IMR-90 (cell line): ENCODE measurements at places on chromosomes 6 and 20. TPM values are rescaled to one million over a fixed set of nuclear protein-coding genes. Genes with fewer than 3 reads are reported as not detected.
A peak's percentile ranks its signal among the peaks of the same experiment; 100 is the strongest.

CALHM6 gene
- total RNA-seq: 0.72 and 0.83 TPM in 2 replicates

HLA-F gene
- total RNA-seq: not detected in 2 replicates

LY6G6C gene
- not detected in 2 replicates for total RNA-seq

BPIFB4 gene
- not detected in 2 replicates for total RNA-seq

IYD gene
- not detected in 2 replicates for total RNA-seq

CD93 gene
- under 0.01 TPM in 1 of 2 replicates, not detected in the other for total RNA-seq

LPA gene
- total RNA-seq: not detected in 2 replicates

CRISP3 gene
- total RNA-seq: not detected in 2 replicates

WFDC5 gene
- total RNA-seq: not detected in 2 replicates

DNA sequence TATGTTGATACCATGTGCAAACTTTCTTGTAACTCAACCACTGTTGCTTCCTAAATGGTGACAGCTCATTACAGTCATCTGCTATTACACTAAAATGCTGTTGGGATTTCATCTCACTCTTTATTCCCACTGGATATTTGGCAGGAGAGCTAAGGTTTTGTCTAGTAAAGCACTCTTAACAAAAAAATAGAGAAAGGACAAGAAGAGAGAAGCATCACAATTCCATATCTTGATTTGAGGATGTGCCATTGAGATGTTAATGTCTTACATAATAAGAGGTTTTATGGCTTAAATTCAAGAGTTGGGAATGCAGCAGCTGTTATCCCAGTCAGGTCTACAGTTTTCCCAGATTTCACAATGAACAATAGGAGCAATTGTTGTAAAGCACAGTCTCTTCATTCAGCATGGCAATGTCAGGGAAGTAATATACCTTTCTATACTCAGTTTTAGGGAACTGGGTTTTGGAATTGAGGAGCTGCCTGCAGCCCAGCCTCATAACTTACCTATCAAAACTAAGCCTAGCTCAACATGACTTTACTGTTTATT lies 134.9 kb downstream of the ISM1 start:
- DNase-seq: no peak

- DNase-seq: no peak
Observed at GRCh38 chr6:162234631-162235030, 492.9 kb downstream of the PRKN start.

- no peak for DNase-seq
Observed at GRCh38 chr20:5342021-5342420, 25.3 kb upstream of the PROKR2 start.

DNA sequence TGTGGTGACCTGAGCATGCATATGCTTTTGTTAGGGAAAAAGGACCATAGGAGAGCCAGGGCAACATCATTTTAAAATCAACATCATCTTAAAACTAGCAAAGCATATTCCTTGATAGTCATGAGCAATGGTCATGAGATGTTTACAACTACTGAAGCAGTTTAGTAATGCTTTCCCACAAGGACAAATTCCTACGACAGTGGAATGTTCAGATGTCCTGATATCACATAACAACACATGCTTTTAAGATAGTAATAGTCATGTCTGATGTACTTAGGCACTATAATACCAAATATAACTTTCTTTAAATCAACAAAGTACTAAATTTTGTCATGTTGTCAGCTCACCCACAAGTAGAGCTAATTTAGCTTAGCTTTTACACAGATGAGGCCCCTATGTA lies 370.3 kb downstream of the HTR1B start:
- peak; percentile 85 for DNase-seq

DNA sequence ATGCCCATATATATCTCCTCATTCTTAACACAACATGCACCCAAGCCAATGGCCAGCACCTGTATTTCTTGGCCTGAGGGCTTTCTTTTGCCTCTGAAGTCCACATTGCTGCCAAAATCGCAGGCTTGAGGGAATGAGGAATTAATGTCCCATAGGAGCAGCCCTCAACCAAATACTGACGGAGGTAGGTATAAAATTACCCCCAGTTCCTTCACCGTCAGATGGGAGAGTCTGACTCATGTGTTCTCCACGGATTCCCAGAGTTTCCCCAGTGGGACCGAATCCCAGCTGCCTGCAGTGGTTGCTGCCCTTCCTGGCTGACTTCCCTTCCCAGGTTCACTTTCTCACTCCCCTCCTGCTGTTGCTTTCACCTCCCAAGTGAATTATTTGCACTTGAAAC lies 602.2 kb upstream of the NOX3 start:
- DNase-seq: no peak

DNA sequence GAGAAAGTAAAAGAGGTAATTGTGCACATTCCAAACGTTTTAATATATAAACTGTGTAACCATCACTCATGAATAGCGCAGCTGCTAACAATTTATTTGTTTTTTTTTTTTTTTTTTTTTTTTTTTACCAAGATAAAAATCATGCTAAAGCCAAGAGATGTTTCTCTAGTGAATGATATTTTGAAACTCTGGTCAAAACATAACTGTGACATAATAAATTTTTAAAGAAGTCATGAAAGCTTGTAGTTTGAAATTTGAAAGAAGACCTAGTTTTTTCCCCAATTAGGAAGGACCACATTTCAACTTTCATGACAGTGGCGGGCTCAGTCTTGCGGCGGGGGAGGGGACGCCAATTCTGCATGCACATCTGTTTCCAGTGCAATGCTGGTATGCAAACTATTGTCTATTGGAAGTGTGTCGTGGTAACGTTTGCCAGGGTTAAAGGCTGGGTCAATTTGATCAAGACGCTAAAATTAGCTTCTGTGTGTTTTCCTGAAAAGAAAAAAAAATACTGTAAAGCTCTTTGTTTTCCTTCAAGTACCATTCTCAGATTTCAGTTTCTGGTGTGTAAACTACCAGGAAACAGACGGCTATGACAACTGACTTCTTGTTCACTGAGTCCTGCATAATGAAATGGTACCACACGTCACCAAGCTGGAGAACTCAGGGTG lies 211.9 kb downstream of the FOXC1 start:
- DNase-seq: peak; percentile 31

- DNase-seq: no peak
Observed at GRCh38 chr20:32183947-32184635, 23.5 kb downstream of the PLAGL2 start.

- DNase-seq: no peak
Observed at GRCh38 chr6:135236732-135237131, 55.6 kb downstream of the MYB start.

GRCh38 chr20:17959257-17959627 lies 9.4 kb downstream of the SNX5 start:
- DNase-seq: no peak

DNA sequence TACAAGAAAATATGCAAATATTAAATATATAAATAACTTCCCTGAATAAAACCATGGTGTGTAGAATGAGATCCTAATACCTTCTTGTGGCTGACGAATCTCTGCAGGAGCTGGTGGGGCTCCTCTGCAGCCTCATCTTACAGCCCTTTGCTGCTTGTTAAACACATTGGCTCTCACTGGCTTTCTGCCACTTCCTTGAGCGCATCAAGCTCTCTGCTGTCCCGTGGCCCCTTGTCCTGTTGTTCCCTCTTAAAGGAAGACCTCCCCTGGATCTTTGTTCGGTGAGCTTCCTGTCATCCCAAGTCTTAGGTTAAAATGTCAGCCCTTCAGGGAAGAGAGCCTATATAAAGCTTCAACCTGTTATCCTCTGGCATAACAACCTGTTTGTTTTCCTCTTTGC lies 519.6 kb downstream of the DOK5 start:
- DNase-seq: no peak

GRCh38 chr20:57760698-57761412 lies 51.0 kb upstream of the PMEPA1 start:
- DNase-seq: no peak

- DNase-seq: peak; percentile 92
Observed at GRCh38 chr6:129929433-129929832, 68.3 kb upstream of the TMEM244 start.

- no peak for DNase-seq
Observed at GRCh38 chr6:34338811-34339210, 53.7 kb downstream of the NUDT3 start.

DNA sequence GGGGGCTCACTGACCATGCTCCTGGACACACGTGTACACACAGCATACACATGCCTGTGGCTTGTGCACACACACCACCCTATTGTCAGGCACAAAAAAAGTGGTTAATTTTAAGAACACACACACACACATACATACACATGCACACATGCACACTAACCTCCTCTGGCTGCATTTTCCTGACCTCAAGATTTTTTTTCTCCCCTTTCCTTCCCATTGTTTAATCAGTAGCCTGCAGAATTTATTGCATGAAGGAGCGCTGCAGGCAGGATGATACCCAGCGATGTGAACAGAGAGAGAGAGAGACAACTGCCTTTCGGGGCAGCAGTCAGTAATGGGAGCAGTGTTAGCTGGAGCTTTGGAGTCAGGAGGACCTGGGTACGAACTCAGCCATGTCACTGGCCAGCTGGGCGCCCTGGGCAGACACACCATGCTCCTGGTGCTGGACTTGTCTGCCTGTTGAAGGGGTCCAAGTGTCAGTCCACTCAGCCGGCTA lies 990 bp upstream of the TRAF3IP2 start:
- DNase-seq: no peak

DNA sequence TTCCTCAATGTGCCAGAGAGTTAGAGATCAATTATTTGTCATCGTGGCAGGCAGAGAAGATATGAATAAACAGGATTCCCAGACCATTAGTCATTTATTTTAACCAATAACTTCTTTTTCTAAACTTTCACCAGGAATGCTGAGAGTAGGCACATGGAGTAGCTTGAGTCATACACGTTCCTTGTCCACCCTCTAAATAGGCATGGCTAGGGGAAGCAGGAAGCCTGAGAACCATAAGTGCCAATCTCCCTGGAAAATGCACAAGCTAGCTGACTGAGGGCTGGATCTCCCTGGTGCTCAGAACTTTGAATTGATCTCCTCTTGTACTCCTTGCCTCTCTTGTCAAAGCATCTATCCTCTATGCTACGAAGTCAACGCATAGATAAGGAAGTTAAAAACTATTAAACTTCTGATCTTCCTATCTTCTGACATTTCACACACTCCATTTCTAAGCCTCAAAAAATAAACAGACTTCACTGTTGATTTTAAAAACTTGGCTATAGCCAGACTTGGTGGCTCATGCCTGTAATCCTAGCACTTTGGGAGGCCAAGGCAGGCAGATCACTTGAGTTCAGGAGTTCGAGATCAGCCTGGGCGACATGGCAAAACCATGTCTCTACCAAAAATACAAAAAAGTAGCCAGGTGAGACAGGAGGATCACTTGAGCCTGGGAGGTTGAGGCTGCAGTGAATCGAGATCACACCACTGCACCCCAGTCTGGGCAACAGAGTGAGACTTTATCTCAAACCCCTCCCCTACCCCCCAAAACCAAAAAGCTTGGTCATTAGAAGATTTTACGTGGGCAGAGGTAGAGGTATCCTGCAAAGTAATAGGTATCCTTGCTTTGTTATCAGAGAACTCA lies 11.8 kb downstream of the ADTRP start:
- peak; percentile 98 for DNase-seq

DNA sequence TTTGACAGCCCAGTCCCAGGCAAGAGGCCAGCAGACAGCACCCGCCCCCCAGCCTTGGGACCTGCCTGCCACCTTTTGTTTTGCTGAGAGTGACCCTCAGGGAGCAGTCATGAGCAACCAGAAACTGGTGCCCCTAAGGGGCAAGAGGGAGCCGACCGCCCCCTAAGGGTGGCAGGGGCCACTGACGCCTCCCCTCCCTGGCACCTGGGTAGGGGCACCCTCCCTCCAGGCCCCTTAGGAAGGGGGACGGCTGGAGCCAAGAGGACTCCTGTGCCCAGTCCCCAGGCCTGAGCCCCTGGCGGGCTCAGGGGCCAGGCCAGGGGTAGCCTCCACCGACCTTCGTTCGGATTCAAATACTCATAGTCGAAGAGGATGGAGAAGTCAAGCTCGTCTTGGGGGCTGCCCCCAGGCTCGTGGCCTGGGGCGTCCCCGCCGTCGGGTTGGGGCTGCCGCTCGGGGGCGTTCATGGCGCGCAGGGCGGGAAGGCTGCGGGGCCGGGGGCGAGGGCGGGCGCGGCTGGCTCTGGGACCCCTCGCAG lies 417 bp downstream of the NFATC2 start:
- no peak for DNase-seq
